ENCODE measurements at places on chromosomes 7 and 10. TPM values are rescaled to one million over a fixed set of nuclear protein-coding genes. Genes with fewer than 3 reads are reported as not detected.

Gene CCL24
- total RNA-seq, result not detected

Gene CYP26A1
- total RNA-seq, result 0.15 TPM

Gene ZNF365
- 8.2 TPM for total RNA-seq

GRCh38 chr7:92621561-92622023, 31.4 kb upstream of the FAM133B start:
- DNase-seq, result peak; percentile 73

DNA sequence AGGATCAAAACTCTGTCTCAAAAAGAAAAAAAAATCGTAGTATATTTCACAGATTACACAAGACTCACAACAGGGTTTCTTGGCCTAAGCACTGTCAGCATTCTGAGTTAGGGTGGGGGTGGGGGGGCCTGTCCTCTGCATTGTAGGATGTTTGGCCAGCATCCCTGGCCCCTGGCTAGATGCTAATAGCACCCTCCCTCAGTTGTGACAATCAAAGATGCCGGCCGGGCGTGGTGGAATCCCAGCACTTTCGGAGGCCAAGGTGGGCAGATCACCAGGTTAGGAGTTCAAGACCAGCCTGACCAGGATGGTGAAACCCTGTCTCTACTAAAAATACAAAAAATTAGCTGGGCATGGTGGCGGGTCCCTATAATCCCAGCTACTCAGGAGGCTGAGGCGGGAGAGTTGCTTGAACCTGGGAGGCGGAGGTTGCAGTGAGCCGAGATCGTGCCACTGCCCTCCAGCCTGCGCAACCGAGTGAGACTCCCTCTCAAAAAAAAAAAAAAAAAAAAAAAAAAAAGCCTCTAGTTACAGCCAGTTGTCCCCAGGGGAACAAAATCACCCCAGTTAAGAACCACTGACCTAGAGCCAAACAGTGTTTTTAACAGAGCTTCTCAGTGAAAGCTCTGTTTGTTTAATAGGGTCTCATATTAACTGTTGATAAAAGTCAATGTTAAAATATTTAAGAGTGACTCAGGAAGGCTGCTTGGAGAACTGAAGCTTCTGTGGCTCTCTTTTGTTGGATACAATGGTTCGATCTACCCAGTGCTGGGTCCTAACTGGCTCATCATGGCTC, 161.0 kb upstream of the FAM171A1 start:
- DNase-seq, result no peak

GRCh38 chr10:131869344-131869743, 31.5 kb upstream of the PPP2R2D start:
- no peak for DNase-seq

- DNase-seq, result no peak
Measured at GRCh38 chr10:65753532-65753931, 1172.3 kb upstream of the LRRTM3 start.

DNA sequence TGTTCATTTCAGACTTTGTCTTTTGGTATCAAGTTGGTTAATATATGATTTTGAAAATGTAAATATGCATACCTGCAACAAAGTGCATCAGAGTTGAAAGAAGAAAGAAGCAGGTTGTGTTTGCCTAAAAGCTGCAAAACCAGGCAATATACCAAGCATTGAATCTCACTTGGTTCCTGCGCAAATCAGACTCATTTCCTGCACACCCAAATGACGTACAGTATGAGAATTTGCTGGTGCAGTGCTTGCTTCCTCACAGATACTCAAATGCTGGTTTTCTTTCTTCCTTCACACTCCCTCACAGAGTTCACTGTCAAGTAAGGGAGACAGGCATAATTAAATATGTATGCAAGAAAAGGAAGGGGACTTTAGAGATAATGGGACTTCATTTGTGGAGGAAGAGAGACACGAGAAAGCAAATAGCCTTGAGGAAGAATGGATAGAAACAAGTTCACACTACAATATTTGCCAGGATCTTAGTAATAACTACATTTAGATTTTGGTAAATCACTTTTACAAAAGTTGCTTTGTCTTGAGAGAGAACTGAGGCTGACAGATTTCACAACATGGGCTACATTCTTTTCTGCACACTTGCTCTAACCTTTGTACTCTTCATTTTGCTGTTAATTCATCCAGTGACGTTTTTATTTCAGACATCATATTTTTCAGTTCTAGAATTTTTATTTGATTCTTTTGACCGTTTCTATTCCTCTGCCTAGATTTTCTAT, 56.9 kb upstream of the AOAH start:
- peak; percentile 14 for DNase-seq

Measured in renal cortical epithelial cell (primary cell).